ENCODE measurements at places on chromosomes 13 and 19.

- DNase-seq = no peak
These were observed 4.1 kb upstream of the C1QTNF9B start for GRCh38 chr13:23901365-23901764.

GRCh38 chr13:92806215-92806614, 420.4 kb upstream of the GPC6 start:
- no peak for DNase-seq

DNA sequence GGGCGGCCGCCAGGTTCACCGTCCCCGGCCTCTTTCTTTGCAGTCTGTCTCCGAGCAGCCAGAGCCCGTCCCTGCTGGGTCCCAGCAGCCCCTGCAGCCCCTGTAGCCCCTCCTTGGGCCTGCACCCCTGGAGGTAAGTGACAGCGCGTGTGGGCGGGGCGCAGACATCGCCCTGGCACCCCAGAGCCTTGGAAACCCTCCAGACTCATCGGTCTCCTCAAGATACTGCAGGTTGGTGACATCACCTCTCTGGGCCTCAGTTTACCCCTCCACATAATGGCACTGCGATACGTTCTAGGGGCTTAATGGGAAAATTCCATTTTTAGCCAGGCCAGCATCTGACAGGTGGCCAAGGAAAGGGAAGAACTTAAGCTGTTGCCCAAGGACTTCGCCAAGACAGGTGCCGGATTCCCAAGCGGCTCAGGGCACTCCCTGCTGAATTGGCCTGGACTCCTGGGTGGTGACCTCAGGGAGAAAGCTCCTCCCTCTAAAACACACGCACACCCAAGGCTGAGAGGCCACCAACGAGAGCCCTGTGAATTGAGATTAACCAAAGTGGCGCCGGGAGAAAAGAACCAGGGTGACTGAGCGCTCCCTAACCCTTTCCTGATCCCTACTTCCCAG, 13.1 kb downstream of the MAST3 start:
- DNase-seq = no peak

DNA sequence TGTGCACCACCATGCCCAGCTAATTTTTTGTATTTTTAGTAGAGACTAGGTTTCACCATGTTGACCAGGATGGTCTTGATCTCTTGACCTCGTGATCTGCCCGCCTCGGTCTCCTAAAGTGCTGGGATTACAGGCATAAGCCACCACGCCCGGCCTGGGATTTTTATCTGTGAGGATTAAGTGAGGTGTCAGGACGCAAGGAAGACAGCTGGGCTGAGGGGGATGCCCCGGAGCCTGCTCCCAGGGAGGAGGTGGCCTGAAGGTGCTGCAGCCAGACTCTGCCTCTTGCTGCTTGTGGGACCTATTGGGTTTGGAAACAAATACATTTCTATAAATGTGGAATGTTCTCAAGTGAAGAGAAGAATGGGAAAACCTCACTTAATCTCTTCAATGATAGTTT, 131.6 kb downstream of the OLFM4 start:
- DNase-seq = no peak

DNA sequence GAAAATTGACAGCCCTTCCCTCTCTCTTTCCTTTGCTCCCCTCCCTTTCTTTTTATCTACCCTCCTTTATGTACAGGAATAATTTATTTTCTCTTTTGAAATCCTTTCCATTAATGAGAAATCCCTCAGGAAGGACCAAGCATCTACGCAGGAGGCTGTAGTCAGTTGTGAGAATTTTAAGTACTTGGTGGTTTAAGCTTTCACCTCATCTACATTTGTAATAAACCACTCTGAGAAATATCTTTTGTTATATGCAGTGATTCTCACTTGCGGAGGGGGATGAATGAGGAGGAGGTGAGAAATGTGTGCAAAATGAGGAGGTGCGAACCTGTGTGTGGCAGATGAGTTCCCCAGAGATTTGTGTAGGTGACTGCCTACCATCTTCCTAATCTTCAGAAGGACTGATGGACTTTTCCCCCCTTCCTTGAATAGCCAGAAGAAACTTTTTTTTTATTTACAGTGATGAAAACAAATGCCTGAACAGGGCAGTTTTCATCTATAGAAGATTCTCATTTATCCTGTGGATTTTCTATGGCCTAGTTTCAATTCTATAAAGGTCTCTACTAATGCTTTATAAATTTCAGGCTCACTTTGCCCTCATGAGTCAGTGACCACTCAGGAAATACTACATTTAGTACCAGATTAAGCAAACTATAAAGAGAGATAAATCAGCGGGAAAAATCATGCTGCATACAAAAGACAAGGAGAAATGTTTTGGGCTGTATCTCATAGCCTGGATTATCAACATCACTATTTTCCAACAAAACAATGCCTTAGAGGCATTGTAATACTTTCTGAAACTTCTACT, 118.3 kb downstream of the LHFPL6 start:
- no peak for DNase-seq

GRCh38 chr13:34731486-34731885, 210.6 kb upstream of the NBEA start:
- DNase-seq = no peak

DNA sequence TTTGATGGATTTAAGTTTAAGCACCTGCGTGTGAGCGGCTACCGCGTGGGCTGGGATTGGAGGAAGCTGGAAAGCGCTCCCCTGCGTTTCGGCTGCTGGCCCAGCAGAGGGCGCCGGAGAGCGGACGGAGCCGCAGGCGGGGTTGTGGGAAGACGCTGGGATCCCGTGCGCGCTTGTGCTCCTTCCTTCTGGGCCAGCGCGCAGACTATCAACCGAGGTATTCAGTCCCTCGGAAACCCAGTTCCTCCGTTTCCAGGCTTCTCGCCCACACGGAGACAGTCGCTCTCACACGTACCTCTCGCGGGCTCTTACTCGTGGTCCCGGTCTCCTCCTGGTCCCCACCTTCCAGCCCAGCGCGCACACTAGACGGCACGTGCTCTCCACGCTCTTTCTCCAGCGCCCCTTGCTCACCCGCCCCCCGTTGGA, 28.8 kb downstream of the EPN1 start:
- DNase-seq = peak; percentile 55

DNA sequence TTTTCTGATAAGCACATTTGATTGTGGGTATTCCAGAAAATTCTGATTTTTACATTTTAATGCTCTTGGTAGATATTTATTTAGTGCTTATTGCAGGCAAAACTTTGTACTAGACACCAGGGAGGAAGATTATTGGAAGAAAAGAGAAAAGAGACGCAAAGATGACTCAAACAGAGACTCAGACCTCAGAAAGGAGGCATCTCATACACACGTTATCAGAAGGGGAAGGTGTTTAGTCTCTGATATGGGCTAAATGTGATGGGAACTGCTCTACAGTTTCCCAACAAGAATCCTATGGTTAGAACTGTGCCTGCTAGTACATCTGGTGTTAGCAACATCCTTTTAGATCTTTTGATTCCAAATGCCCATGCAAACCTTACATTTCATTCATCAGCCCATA, 245.6 kb downstream of the KLF5 start:
- no peak for DNase-seq

- no peak for DNase-seq
These were observed 19.1 kb downstream of the TEX29 start for GRCh38 chr13:111339366-111340143.

DNA sequence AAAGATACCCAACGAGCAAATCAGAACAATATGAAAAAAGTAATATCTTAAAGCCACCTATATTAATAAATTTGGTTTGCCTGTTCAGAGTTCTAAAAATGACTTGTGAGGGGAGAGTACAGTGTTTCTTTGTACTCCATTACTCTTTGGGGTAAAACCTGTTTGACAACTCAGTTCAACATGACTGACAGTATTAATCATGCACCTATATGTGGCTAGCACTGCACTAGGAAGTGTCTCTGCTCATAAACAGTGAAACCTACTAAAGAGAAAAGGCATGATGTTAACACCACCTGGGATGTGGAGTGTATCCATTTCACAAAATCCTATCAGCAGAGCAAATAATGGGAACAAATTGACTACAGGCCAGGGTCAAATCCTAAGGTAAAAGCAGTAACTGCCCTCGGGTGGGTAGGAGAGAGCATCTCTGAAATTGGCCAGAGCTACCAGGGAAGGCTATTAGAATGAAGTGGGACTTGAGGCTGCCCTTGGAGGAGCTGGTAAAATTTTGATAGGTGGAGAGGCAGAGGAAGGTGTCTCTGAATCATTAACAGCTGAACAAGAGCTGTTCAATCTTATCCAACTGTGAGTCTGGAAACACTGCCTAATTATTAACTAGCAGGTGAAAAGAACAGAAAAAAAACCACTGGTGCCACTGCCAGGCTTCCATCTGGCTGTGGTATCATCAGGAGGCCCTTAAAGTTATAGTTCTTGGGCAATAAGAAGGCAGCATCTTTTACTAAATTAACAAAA, 365.1 kb downstream of the DNAJC15 start:
- no peak for DNase-seq
